ENCODE measurements at places on chromosomes 13 and 19.

GRCh38 chr13:100365680-100366079, 222.9 kb downstream of the GGACT start:
- H3K4me3 ChIP-seq, result no peak overlapping the region
- H3K27ac ChIP-seq, result no peak overlapping the region
- H3K4me1 ChIP-seq, result no peaks in the 10 kb centered on the region
- no peaks in the 10 kb centered on the region for H3K36me3 ChIP-seq

- peak within 1 kb of the TSS; percentile 99 for H3K4me3 ChIP-seq
- peak; percentile 89 for DNase-seq
- H3K27ac ChIP-seq, result peak within 1 kb of the TSS; percentile 98
- peaks cover 19% of the 10 kb centered on the region for H3K4me1 ChIP-seq
These were observed at the start of gene ZNF253 for GRCh38 chr19:19865750-19866610. ZNF253 (plus strand) TSS chr19:19865882; CDS start chr19:19865997, 115 bp downstream.

- peak overlapping the region; percentile 83 for H3K27ac ChIP-seq
- H3K4me3 ChIP-seq, result no peak overlapping the region
- peaks cover 12% of the 10 kb centered on the region for H3K4me1 ChIP-seq
- peaks cover 3% of the 10 kb centered on the region for H3K27me3 ChIP-seq
- DNase-seq, result no peak
- H3K36me3 ChIP-seq, result peaks cover 1% of the 10 kb centered on the region
These were observed 37.0 kb downstream of the IRS2 start for GRCh38 chr13:109749365-109749764.

GRCh38 chr19:41886761-41887710, 4.1 kb downstream of the ARHGEF1 start:
- H3K4me1 ChIP-seq, result peaks cover 61% of the 10 kb centered on the region
- H3K27ac ChIP-seq, result peak overlapping the region; percentile 99
- H3K27me3 ChIP-seq, result no peaks in the 10 kb centered on the region

GRCh38 chr13:113936166-113936965, 37.5 kb downstream of the C13orf46 start:
- H3K27me3 ChIP-seq, result peaks cover 13% of the 10 kb centered on the region
- H3K4me1 ChIP-seq, result peaks cover 2% of the 10 kb centered on the region
- no peak for DNase-seq
- H3K27ac ChIP-seq, result no peak overlapping the region

- no peak for DNase-seq
- H3K36me3 ChIP-seq, result no peaks in the 10 kb centered on the region
- H3K4me1 ChIP-seq, result no peaks in the 10 kb centered on the region
- H3K27me3 ChIP-seq, result no peaks in the 10 kb centered on the region
- H3K27ac ChIP-seq, result no peak overlapping the region
These were observed 33.8 kb downstream of the ZFR2 start for GRCh38 chr19:3835055-3835435.

DNA sequence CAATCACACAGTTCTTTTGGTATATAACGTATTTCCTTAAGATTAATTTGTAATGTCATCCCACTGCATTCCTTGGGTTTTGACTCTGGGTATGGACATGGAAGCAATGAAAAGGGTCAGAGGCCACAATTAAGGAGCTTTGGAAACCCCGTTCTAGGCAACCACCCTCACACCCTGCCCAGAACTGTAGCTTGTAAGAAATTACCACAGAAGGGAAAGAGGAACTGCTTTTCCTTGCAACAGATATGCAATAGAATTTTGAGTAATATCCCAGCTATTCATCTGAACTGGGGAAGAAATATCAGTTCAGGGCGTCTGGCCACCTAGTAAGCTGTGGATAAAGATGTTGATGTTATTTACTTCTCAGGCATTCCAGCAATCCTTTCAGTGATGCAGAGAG, 985 bp upstream of the CLC start:
- H3K4me3 ChIP-seq, result no peak overlapping the region
- H3K27me3 ChIP-seq, result peaks cover 27% of the 10 kb centered on the region
- no peak for DNase-seq
- H3K27ac ChIP-seq, result no peak overlapping the region

- peak overlapping the region; percentile 37 for H3K27ac ChIP-seq
- peaks cover 2% of the 10 kb centered on the region for H3K36me3 ChIP-seq
- peaks cover 17% of the 10 kb centered on the region for H3K4me1 ChIP-seq
- DNase-seq, result no peak
- no peaks in the 10 kb centered on the region for H3K27me3 ChIP-seq
- H3K4me3 ChIP-seq, result no peak overlapping the region
These were observed 2.4 kb upstream of the PRR12 start for GRCh38 chr19:49588365-49589122.

GRCh38 chr13:60944863-60945262, 470.8 kb downstream of the PCDH20 start:
- H3K4me1 ChIP-seq, result no peaks in the 10 kb centered on the region
- no peaks in the 10 kb centered on the region for H3K36me3 ChIP-seq
- DNase-seq, result no peak
- H3K27ac ChIP-seq, result no peak overlapping the region
- no peaks in the 10 kb centered on the region for H3K27me3 ChIP-seq
- no peak overlapping the region for H3K4me3 ChIP-seq

- no peaks in the 10 kb centered on the region for H3K27me3 ChIP-seq
- peak overlapping the region; percentile 97 for H3K4me3 ChIP-seq
- peaks cover 4% of the 10 kb centered on the region for H3K36me3 ChIP-seq
- peaks cover 45% of the 10 kb centered on the region for H3K4me1 ChIP-seq
These were observed 1.4 kb downstream of the FZR1 start for GRCh38 chr19:3507371-3508120.

GRCh38 chr19:54333586-54334298, 5.2 kb downstream of the LILRA4 start:
- no peak overlapping the region for H3K27ac ChIP-seq
- peaks cover 23% of the 10 kb centered on the region for H3K27me3 ChIP-seq
- H3K4me1 ChIP-seq, result peaks cover 2% of the 10 kb centered on the region
- DNase-seq, result no peak

GRCh38 chr19:33299051-33299688, 3.2 kb downstream of the CEBPA start:
- no peak for DNase-seq
- peaks cover 16% of the 10 kb centered on the region for H3K27me3 ChIP-seq
- no peak overlapping the region for H3K27ac ChIP-seq
- peak overlapping the region; percentile 21 for H3K4me3 ChIP-seq
- no peaks in the 10 kb centered on the region for H3K36me3 ChIP-seq

DNA sequence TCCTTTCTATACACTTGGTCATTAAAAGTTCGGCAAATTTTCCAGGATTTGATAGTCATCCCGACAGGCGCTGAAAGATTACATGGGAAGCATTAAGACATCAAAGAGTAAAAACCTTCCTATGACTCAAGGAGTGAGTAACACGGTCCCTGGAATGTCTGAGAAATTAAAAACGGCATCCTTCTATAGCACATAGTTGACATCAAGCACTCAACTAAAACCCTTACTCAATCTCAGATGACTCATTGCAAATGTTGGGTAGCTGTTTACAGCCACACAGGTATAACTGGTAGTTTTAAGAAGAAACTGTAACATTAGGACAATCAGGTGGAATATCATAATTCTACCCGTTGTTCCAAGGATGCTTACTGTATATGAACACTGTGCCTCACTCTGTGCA, 6.4 kb upstream of the LGALS13 start:
- DNase-seq, result no peak
- no peaks in the 10 kb centered on the region for H3K36me3 ChIP-seq
- H3K27me3 ChIP-seq, result peaks cover 46% of the 10 kb centered on the region
- H3K4me1 ChIP-seq, result no peaks in the 10 kb centered on the region

GRCh38 chr19:3193256-3194105, 7.8 kb downstream of the NCLN start:
- no peak overlapping the region for H3K27ac ChIP-seq
- no peaks in the 10 kb centered on the region for H3K36me3 ChIP-seq
- no peak for DNase-seq
- no peaks in the 10 kb centered on the region for H3K27me3 ChIP-seq
- no peak overlapping the region for H3K4me3 ChIP-seq

GRCh38 chr13:76703621-76704288, 182.4 kb downstream of the KCTD12 start:
- H3K27ac ChIP-seq, result no peak overlapping the region
- peaks cover 9% of the 10 kb centered on the region for H3K27me3 ChIP-seq
- no peak for DNase-seq
- no peak overlapping the region for H3K4me3 ChIP-seq

DNA sequence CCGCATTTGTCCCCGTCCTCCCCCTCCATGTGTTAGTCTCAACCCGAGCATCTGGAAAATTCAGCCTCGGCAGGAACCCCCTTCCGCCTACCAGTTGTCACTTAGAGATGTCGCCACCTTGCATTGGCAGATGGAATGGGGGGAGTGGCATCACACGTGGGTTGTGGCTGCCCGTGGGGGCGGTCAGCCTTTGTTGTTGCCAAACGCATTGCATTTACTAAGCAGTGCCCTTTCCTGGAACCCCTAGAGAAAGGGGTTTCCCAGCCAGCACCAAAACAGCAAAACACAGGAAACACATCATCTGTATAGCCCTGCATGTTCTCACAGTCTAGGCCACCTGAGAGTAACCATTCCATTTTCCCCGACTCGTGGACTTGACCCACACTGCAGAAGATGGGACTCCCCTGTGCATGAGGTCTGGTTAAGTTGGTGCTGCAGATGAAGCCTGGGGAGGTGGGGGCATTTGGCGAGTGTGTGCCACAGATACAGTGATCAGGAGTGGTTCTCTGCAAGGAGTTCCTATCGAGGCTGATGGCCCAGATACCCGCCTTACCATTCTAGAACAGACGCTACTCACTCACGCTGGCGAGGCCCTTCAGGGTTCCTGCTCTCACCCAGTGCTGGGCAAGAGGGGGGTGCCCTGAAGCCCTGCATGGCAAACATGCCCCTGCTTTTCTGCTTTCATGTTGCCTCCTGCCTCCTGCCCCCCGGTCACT, 38.3 kb downstream of the TMED1 start:
- H3K36me3 ChIP-seq, result no peaks in the 10 kb centered on the region
- peak overlapping the region; percentile 99 for H3K27ac ChIP-seq
- H3K27me3 ChIP-seq, result no peaks in the 10 kb centered on the region
- peak; percentile 49 for DNase-seq
- H3K4me1 ChIP-seq, result peaks cover 20% of the 10 kb centered on the region
- H3K4me3 ChIP-seq, result peak overlapping the region; percentile 90

- peaks cover 5% of the 10 kb centered on the region for H3K36me3 ChIP-seq
- DNase-seq, result no peak
- peaks cover 10% of the 10 kb centered on the region for H3K4me1 ChIP-seq
- H3K4me3 ChIP-seq, result no peak overlapping the region
- peak overlapping the region; percentile 8 for H3K27ac ChIP-seq
These were observed 4.4 kb upstream of the TMEM272 start for GRCh38 chr13:51849145-51850101.

- no peak overlapping the region for H3K4me3 ChIP-seq
- DNase-seq, result no peak
- peaks cover 69% of the 10 kb centered on the region for H3K27me3 ChIP-seq
- H3K36me3 ChIP-seq, result no peaks in the 10 kb centered on the region
These were observed 18.4 kb downstream of the AMER2 start for GRCh38 chr13:25153736-25154135.

Data from T-helper 17 cell (primary cell).